ENCODE measurements at places on chromosomes 13 and 19.

DNA sequence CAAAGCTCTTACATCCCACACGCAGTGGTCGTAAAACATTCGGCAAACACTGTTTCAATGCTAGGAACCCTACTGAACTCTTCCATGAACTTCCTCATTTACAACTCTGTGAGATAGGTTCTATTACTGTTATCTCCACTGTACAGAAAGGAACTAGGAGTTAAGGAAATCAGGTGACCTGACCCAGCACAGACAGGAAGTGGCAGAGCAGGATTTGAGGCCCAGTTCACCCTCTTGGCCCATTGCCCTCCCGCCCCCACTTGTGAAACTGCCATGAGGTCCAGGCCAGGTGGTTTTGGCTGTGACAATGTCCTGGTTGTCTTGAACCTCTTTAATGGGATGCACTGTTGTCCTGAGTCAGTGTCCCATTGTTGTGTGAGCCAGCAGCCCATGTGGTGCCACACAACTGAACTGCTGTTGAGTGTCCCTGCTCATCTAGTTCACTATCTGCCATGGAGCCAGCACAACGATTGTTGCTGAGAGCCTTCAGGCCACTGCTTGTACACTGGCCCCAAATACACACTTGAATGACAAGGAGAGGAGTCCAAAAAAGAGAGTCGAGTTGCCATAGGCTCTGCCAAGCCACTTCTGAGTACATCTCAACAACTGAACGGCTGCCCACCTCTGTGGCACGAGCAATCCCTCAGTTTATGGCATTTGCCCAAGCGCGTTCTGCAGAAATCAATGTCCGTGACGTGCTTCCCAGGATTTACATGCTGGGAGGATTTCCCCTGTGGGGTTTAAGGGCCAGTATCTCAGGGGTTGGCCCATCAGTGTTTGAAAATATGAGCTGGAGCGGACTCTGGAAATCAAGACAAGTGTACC is 484.6 kb downstream of the TSHZ3 start:
- no peak for DNase-seq

- no peak for DNase-seq
Observed at GRCh38 chr13:102642029-102642428, 45.2 kb downstream of the TPP2 start.

- no peak for DNase-seq
Observed at GRCh38 chr19:51192689-51193088, 32.2 kb upstream of the CD33 start.

DNA sequence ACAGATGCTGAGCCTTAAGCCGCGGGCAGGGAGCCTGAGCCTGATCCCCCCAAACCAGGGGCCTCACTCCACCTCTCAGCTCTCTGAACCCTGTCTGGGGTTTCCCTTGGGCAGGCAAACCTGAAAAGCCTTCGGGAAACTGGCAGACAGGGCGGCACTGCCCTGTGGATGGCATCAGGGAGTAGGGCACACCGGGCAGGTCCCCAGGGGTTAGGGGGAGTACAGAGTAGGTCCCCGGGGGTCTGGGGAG is 9.7 kb downstream of the MKNK2 start:
- no peak for DNase-seq

GRCh38 chr19:45251452-45252354 is 632 bp downstream of the MARK4 start:
- no peak for DNase-seq

- DNase-seq = no peak
Observed at GRCh38 chr13:42393573-42394360, 121.8 kb downstream of the AKAP11 start.

- no peak for DNase-seq
Observed at GRCh38 chr19:23882493-23882892, 32.2 kb upstream of the ZNF726 start.

GRCh38 chr13:37565425-37565824 is 33.1 kb downstream of the POSTN start:
- DNase-seq = no peak

DNA sequence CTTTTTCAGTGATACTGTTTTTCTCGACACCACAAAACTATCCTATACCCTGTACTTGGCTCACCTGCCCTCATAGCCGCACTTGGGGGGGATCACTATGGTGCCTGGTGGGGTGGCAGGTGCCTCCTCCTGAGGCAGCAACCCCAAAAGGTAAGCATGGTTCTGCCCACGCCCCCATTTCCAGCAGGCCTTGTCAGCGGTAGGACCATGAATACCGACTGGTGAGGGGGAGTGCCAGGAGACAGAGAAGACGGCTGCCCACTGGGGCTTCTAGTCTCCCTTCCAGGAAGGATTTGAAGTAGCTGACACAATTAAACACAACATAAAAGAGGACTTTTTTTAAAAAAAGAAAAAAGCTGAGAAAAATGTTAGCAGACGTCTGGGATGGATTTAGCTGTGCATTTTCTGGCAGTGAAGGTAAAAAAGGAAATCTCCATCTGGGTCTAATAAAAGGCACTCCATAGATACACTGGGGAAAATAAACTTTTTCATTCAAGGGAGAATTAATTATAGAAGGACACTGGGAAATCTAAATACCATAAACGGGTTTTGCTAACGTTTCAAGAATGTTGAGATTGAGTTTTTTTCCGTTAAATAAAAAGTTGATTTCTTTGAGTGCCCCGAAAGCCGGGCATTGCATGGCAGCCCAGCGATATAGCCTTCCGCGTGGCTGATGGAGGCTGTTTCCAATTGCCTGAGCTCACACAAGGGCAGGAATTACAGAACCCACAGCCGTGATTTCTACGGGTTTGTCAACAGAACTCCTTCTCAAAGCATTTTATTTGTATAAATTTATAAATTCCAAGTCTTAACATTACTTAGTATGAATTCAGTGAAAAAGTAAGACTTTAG is 45.1 kb downstream of the ATP11A start:
- no peak for DNase-seq

DNA sequence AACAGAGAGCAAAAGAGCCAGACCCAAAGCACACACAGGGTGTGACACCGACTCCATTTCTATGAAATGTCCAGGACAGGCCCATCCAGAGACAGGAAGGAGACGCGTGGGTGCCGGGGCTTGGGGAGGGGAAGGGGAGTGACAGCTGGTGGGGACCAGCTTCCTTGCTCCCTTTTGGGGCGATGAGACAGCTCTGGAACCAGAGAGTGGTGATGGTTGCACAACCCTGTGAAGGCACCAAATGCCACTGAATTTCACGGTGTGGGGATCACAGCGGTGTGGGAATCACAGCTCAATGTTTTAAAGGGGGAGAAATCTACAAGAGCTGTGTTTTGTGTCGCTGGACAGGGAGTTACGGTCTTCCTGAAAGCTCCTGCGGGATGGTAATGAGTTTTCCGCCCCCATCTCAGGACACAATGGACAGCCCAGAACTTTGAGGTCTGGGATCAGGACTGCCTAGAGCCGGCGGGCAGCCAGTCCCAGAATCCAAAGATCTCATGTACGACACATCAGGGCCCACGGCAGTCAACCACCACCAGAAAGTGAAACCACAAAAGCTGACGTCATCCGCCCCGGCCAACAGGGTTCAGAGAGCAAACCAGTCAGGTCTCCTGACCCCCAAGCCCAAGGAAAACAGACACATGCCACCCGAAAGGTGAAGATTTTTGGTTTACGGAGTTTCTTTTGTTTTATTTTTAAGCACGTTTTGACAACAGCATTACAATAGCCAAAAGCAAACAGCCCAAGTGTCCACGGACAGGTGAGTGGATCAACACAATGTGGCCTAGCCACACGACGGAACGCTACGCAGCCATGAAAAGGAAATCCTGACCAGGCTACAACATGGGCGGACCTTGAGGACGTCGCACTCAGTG is 7.3 kb downstream of the SGTA start:
- DNase-seq = peak; percentile 41

DNA sequence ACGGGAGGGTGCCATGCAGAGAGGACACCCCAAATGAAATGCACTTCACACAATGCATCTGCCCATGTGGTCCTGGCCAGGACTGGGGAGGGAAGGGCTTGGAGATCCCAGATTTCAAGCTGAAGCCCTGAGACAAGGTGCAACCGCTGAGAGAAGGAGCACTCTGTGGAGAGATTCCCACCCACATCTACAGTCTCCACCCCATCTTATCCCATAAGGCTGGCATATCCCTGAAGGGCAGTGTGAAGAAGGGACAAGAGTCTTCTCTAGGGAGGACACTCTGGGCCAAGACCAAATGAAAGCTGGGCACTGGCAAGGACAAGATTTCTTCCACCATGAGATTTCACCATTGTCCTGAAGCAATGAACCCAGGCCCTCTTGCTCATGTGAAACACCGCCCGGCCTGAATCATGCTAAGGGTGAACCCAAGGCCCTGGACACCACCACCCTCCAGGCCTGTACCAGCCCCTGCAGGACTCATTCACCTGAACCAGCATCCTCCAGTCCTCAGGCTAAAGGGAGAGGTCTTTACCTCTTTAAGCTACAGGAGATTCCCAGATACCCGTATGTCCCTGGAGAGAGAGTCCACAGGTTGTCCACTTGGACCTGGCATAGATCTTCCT is 20.5 kb downstream of the CEACAM4 start:
- no peak for DNase-seq

DNA sequence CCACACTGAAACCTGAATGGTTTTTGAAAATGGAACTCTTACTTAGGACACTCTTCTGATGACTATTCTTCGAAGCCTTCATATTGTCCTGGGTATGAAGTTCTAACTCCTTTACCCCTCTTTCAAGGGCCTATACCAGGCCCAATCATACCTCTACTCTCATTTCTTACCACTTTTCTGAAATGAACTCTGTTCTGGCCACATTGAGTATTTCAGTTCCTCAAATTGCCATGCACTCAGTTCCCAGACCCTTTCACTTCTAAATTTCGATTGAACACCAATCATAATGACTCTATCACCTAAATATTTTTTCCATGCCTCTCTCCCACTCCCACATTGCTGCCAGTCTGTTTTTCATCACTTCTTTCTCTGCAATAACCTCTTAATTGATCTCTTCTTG is 53.7 kb downstream of the LACC1 start:
- no peak for DNase-seq

DNA sequence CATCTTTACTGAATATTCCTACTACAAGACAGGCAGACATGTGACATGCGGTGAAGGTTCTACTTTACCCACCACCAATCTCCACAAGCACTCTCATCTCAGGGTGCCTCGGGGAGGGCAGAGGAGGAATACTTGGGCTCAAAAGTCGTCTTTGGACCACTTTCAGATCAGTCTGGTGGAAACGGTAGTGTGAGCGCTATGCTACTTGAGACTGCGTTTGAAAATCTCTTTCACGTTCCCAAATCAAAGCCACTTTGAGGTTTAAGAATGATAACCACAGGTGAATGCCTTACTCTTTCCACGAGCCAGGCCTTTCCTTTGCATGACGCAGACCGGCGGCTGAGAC is 1.5 kb upstream of the SOX1 start:
- DNase-seq = no peak

GRCh38 chr19:54081032-54081431 is at the start of gene TARM1:
Gene TARM1, minus strand, starts transcription at chr19:54081365. Its CDS starts 25 bp downstream, at chr19:54081340.
- DNase-seq = no peak

DNA sequence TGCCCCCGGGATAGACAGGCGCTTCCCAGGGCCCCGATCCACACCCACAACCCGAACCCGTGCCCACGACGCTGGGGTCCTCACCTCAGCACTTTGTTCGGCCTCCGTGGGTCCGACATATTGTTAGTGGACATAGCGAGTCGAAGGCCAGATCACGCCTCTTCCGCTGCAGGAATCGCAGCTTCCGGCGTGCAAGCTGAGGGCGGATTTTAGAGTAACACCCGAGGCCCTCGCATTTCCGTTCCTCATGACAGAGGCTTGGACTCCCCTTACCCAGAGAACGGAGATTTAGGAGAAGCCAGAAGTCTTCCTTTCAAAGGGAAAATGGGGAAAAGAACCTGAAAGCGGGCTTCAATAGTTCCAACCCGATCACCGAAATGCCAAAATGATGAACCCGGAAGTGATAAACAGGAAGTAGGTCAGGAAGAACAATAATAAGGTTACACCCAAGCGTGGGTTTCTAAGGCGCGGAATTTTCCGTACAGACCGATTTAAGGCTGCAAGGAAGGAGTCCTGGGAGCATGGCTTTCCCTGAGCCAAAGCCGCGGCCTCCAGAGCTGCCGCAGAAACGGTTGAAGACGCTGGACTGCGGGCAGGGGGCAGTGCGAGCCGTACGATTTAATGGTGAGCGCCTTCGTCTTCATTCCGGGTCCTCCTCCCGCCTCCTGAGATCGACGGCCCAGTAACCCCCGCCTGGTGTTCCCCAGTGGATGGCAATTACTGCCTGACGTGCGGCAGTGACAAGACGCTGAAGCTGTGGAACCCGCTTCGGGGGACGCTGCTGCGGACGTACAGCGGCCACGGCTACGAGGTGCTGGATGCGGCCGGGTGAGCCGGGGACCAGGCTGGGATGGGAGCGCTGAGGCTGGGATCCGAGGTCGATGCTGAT is 2.9 kb downstream of the WDR83 start:
- DNase-seq = peak; percentile 50

DNA sequence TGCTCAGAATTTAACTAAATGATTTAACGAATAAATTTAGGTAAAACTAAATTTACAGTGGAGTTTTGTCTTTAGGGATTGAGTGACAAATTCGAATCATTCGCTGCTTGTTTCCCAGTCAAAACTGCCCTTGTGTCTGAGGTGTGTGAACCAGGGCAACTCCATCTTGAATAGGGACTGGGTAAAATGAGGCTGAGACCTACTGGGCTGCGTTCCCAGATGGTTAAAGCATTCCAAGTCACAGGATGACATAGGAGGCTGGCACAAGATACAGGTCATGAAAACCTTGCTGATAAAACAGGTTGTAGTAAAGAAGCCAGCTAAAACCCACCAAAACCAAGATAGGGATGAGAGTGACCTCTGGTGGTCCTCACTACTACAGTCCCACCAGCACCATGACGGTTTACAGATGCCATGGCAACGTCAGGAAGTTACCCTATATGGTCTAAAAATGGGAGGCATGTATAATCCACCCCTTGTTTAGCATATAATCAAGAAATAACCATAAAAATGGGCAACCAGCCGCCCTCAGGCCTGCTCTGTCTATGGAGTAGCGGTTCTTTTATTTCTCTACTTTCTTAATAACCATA is 10.2 kb upstream of the ANKRD10 start:
- no peak for DNase-seq

DNA sequence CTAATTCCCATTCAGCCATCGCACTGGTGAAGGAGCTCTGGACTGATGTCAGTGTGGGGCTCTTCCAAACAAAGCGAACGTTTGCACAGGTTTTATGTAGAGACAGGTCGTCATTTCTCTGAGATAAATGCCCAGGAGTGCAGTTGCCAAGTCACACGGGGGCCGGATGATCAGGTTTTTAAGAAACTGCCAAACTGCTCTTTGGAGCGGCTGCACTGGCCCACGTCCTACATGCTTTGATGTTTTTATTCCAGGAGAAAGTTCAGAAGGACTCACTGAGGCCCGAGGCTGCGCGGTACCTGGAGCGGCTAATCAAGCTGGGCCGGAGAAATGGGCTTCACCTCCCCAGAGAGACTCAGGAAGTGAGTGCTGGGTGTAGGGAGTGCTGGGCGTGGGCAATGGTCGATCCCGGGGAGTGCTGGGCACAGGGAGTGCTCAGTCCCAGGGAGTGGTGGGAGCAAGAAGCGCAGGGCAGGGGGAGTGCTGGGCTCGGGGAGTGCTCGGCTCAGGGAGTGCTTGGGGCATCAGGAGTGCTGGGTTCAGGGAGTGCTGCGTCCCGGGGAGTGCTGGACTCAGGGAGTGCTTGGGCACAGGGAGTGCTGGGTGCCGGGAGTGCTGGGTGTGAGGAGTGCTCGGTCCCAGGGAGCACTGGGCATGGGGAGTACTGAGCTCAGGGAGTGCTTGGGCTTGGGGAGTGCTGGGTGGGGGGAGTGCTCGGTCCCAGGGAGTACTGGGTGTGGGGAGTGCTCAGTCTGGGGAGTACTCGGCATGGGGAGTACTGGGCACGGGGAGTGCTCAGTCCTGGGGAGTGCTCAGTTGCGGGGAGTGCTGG is 10.7 kb downstream of the THOP1 start:
- no peak for DNase-seq

- DNase-seq = no peak
Observed at GRCh38 chr19:1861599-1862031, 1.8 kb downstream of the KLF16 start.

Measured in stimulated activated CD8-positive, alpha-beta memory T cell treated with anti-CD3 and anti-CD28 coated beads, Interleukin-2, amount 100 ng/mL, for 1 hour (primary cell).